ENCODE measurements at places on chromosomes 6 and 20.

DNA sequence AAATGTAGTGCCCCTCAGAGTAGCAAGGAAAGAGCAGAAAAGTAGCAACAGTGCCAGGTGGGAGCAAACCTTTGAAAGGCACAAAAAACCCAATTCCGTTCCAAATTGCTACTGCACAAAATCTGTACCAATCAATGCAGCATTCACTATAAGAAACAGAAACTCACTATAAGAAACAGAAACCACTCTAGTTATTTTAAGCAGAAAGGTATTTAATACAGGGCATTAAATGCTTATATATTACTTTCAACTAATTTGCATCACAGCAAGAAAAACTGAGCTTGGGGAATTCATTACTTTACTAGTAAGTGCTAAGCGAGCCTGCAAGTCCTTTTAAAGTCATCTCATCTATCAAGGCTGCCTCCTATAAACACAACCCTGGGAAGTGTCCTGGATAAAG is 116.5 kb upstream of the OLIG3 start:
- no peak for DNase-seq

DNA sequence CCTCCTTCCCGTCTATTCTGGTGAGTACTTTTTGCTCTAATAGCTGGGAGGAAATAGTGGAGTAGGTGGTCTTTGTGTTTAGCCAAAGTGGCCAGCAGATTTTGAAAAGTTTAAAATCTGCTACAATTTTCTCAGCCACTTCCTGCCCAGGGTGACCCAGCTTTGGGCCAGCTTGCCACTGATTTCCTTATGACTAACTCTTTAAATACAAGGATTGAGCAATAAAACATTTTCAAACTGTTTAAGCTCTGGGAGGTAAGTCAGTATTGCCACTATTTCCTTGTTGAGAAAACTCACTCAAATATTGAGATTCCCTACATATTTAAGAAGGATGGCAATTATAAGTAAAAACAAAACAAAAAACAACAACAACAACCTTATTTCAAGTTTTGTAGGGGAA is 54.5 kb downstream of the TRMT11 start:
- DNase-seq, result no peak

GRCh38 chr6:89925826-89926225 is 31.6 kb downstream of the GJA10 start:
- no peak for DNase-seq

DNA sequence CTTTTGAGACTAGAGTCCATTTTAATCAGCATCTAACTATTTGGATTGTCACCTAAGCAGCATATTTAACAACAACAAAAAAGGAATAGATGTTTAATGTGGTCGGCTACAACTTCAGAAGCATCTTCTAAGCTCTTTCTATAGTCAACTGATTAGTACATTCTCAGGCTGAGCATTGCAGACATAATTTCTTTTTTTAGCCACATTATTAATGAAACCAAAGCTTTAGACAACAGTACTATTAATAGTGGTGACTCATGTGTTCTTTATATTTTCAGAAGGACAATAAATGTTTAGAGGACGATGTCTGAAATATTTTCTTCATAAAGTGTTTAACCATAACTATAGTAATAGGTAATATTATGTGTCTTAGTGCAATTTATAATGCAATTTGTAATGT is 52.4 kb downstream of the TPD52L1 start:
- no peak for DNase-seq

GRCh38 chr20:18677126-18677525 is 89.3 kb downstream of the DTD1 start:
- DNase-seq, result no peak

DNA sequence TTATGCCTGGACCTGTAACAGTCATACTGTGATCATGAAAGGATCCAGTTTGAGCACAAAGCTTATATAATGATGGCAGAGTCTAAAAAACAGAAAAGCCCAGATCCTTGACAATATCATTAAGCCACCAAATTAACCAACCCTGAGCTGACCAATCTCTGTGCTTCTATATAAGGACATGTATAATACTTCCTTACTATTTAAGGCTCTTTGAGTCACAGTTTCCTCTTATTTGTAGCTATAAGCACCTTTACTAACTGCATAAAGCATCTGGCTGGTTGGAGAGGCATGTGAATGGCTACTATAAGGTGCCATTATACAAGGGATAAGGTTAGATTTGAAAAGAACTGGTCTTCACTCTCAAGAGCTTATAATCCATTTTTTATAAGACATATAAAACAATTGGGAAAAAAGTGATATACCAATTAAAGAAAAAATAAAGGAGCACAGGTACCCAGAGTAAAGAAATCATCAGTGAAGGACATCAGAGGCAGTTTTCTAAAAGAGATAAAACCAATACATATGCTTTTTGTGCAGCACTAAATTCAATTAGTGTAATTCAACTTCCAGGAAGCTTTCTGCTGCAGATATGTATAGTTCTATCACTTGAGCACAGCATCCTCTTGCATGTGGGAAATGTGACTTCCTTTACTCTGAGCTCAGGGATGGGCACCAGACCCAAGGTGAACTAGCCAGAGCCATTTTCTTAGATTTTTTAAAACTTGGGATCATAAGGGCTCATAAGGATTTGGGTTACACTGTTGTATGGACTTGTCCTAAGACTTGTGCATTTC is 121.0 kb downstream of the BTBD9 start:
- no peak for DNase-seq

GRCh38 chr20:56249244-56249955 is 868 bp downstream of the MC3R start:
- no peak for DNase-seq

DNA sequence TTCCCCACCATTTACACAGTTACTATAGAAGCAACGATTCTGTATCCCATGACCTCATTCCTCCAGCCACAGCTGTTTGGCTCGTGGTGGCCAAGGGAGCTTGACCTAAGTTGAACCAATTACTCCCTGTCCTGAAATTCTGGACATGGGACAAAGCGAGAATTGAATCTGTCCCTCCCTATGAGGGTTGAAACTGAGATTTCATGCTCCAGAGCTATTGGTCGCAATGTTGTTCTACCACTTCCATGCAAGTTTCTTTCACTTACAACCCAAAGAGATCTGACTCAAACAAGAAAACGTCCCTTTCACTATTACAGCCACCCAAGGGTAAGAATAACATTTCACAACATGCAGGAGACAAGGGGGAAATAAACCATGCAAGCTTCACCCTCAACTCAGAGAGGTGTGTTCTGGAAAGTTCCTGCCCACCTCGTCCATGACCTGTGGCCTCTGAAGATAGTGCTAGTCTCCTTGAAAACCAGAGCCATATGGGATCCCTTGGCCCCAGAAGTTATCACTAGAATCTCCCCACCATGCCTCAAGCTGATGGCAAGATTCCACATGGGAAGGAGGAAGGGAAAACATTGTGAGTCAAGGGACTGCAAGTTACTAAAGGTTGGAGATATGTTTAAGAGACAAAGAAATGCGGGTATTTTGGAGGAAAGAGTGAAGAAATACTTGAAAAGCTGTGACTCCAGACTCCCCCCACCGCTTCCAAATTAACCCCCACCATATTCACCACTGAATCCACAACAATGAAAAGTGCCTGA is 74.5 kb upstream of the SRSF6 start:
- DNase-seq, result no peak

GRCh38 chr6:116012471-116012949 is 48.2 kb downstream of the FRK start:
- DNase-seq, result no peak

DNA sequence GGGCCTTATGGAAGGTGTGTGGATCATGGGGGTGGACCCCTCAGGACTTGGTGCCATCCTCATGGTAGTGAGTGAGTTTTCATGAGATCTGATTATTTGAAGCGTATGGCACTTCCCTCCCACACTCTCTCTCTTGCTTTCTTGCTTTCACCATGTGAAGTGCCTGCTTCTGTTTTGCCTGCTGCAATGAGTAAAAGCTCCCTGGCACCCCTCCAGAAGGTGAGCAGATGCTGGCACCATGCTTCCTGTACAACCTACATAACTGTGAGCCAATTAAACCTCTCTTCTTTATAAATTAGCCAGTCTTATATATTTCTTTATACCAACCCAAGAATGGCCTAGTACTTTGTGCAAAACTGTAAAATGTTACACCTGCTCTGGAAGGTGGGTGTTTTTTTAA is 396.8 kb upstream of the HS3ST5 start:
- no peak for DNase-seq

- DNase-seq, result no peak
These were observed 164.9 kb downstream of the LAMA2 start for GRCh38 chr6:129047834-129048233.

DNA sequence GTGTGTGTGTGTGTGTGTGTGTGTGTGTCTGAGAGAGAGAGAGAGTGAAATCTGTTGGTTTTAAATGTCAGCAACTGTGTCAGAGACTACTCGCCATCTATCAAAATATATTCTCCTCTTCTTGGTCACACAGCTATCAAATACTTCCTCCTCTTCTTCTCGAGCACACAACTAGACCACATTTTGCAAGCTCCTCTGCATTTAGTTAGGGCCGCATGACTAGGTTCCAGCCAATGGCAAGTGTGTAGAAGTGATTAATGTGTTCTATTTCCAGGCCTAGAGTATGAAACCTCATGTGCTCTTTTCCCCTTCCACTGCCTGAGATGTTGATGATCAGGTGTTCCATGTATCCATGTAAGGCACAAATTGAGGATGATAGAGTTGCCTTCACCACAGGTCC is 278.5 kb upstream of the MARCKS start:
- DNase-seq, result no peak

DNA sequence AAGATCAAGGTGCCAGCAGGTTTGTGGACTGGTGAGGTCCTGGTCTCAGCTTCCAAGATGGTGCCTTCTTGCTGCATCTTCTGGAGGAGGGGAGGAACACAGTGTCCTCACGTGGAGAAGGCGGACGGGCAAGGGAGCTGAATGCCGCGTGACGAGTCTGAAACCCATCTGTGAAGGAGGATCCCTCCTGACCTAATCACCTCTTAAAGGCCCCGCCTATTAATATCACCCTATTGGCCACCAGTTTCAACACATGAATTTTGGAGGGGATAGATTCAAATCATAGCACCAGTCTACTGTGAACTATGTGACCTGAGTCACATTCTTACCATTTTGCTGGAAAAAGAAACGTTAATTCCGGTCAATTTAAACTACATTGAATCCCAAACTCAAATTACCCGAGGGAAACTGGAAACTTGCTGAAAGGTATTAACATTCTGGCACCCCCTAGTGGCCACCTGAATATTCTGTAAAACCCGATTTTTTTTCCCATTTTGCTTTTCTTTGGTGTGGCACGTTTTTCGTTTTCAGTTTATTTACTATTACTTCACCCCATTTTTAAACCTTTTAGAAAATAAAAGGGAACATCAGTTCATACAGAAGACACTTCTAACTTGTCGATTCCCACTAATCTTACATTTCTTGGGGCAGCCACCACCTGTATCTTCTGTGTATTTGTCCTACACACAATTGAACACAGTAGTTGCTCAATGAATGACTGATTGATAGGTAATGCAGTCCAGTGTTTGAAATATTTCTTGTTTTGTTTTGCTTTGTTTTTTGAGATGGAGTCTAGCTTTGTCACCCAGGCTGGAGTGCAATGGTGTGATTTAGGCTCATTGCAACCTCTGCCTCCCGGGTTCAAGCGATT is 17.9 kb upstream of the CCDC170 start:
- no peak for DNase-seq

GRCh38 chr20:47143657-47144056 is 212.8 kb downstream of the ZMYND8 start:
- DNase-seq, result no peak

GRCh38 chr20:2244993-2245392 is 50.8 kb upstream of the TGM3 start:
- DNase-seq, result no peak

DNA sequence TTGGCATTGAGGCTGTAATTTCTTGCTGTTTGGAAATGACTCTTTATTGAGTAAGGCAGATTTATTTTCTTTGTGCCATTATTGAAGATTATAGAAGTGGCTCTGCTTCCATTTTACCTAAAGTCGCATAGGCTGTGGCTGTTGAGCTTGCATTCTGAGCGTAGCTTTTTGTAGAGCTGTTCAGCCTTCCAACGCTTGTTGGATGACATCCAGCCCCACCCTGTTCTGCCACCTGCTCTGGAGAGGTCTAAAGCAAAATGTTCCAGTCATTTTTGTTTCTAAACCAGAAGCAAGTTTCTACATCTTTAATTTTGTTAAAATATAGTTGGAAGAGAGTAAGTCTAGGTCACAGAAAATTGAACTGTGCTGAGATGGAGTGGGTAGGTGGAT is 24.4 kb downstream of the UST start:
- DNase-seq, result no peak

GRCh38 chr6:150443621-150444020 is 74.8 kb downstream of the IYD start:
- no peak for DNase-seq

DNA sequence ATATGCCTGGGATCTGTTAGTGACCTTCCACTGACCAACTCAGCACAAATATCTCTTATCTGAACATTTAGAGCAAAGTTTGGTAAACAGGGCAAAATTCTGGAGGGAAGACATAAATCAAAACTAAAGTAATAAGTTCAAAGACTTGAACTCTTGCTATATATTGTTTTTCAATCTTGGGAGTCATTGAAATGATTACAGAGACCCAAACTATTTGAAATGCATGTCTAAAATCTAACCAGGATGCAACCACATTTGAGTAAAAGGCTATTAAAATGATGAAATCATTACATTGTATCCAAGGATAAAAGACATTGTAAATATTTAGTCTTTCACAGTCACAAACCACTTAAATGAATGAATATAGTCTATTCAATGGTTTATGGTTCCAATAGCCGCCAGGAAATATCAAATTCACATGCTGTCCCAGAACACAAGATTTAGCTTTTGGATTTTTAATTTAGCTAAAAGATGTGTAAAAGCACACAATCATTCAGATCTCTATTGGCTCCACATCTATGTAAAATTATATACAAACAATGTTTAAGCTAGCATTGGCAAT is 256.6 kb upstream of the EPHA7 start:
- DNase-seq, result no peak

- no peak for DNase-seq
These were observed 17.2 kb downstream of the HEY2 start for GRCh38 chr6:125766641-125767040.

DNA sequence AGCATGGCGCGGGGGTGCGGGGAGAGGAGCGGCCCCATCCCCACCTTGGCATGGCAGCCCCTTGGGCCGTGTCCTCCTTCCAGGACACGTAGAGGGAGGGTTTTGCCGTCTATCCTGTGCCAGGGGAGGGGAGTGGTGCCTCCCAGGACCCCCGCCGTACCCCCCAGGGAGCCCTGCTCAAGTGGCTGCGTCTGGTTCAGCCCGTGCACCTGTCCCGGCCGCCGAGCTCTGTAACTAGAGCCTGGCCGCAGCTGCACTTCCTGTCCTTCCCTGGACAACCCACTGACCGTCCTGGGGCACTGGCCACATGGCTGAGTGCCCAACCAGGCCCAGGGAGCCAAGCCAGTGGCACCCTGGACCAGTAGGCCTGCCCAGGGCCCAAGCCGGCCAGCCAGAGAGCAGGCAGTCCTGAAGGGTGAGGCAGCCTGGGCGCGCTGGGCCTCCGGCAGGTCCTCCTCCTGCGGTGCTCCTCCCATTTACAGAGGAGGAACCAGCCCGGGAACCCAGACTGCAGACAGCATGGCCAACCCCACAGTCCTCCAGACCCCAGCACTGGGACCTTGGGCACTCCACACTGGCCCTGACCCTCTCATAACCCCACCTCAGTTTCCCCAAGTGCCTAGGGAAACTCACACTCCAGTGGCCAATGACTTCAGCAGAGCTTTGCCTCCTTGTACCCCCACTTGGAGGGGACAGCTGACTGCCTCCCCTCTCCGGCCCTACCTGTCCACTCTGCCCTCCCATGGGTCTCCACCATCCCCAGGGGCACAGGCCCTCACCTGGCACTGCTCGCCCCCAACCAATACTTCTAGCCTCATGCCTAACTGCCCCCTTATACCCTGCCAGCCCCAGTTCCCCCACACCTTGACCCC is 8.7 kb downstream of the LAMA5 start:
- no peak for DNase-seq
